HuH-7 (cell line): ENCODE measurements at places on chromosomes 13 and 19.

DNA sequence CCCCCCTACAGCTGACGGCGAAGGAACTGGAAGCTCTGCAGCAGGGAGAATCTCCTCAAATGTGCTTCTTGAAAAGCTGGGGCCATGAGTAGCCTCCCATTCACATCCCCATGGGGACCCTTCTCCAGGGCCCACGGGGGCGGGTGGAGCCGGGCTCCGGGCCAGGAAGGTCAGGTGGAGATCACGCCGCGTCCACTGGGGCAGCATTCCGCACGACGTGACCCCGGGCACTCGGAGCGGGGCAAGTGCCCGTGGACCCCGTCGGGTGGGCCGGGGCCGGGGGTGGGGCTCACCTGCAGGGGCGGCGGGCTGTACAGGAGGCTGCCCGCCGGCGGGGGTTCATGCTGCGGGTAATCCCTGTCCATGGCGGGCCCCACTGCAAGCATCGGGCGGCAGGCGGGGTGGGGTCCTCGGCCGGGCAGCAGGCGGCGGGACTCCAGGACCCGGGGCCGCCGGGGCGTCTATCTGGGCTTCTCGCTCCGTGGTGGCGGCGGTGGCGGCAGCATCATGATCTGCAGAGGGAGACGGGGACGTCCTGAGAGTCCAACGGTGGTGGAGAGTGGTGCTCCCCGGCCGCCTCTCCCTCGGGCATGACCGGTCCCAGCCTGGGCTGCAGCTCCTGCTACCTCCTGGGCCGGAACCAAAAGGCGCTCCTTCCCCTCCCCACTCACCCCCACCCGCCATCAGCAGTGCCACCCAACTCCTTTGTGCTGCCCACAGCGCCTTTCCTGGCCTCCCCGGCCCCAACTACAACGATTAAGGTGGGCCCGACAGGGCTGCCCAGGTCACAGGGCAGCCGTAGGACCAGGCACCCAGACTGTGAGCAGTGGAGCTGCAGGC is 20.0 kb downstream of the SBNO2 start:
- no peak for DNase-seq

DNA sequence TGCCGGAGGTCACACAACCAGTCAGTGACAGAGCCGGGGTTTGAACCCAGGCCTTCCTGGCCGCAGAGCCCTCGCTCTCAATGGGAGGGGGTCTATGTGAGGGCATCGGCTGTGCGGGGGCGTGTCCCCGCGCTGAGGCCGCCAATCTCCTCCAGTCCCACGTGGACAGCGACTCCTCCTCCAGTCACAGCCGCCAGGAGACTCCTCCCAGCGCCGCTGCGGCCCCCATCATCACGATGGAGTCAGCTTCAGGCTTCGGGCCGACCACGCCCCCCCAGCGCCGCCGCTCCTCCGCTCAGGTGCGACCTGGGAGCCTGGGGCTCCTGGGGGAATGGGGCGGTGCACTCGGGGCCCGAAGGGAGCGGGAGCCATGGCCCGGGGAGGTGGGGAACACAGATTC is 6.0 kb downstream of the SPRED3 start:
- DNase-seq: no peak

GRCh38 chr13:109817591-109818535 is 31.5 kb upstream of the IRS2 start:
- DNase-seq: no peak

DNA sequence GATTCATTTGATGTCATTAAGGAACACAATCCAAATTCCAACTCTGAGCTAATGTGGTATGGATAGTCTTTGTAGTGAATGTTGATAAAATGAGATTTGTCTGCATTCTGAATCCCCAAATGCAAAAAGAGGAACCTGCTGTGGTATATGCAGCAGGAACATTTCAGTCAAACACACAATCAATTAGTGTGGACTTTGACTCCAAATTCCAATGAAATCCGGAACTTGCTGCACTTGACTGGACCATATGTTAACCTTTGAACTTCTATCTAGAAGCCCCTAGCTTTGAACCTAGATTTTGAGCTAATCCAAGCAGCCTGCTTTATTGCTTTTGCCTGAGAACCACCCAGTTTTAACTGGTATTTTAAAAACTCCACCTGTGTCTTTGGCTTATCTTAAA is 341.3 kb downstream of the SPRY2 start:
- DNase-seq: no peak

GRCh38 chr13:22278336-22278929 is 607.6 kb downstream of the FGF9 start:
- peak; percentile 8 for DNase-seq

DNA sequence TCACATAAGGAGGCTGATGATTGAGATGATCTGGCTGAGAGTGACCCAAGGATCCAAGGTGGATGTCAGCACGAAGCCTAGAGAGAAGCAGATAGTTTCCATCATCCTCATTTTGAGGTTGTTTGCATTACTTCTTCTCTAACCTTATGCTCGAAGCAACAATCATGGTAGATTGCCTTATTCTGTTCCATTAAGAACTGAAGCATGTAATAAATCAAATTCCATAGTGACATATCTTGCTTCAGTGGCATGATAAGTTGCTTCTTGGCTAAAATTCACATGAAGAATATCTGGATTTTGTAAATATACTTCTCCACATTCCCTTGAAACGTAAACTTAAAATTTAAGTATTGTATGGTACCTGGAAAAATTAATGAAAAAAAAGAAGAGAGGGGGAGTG is 377.8 kb upstream of the DACH1 start:
- no peak for DNase-seq

- no peak for DNase-seq
These were observed 64.6 kb upstream of the SOX21 start for GRCh38 chr13:94776956-94777355.

- DNase-seq: peak; percentile 99
These were observed 3.7 kb downstream of the KCNC3 start for GRCh38 chr19:50325310-50326100.

DNA sequence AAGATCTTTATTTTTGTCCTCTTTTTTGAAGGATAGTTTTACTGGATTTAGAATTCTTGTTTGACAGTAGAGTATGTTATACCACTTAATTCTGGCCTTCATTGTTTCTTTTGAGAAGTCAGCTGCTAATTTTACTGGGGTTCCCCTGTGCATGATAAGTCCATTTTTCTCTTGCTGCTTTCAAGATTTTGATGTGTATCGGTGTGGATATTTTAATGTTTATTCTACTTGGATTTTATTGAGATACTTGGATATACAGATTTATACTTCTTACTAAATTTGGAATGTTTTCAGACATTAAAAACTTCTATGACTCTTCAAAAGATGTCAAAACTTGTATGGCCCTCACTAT is 86.9 kb downstream of the URI1 start:
- no peak for DNase-seq

DNA sequence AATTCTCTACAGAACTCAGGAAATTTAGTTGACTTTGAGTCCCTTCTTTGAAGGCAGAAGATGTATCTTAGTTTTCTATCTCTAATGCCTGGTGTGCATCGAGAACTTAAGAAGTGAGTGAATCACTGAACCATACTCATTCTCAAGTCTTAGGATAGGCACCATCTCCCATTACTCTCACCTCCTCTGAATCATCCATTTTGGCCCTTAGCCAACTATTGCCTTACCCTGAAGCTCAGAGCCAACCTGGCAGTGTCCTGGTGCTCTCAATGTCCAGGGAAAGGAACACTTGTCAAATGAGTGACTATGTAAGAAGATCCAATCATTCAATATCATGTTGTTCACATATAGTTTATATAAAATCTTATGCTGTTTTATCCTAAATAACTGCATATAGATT is 146.6 kb downstream of the RGCC start:
- no peak for DNase-seq

- no peak for DNase-seq
These were observed 18.8 kb downstream of the KL start for GRCh38 chr13:33034882-33035520.

GRCh38 chr19:42568006-42568405 is 26.7 kb downstream of the CEACAM8 start:
- DNase-seq: no peak

- peak; percentile 96 for DNase-seq
These were observed 319 bp upstream of the DBP start for GRCh38 chr19:48637449-48637947.

DNA sequence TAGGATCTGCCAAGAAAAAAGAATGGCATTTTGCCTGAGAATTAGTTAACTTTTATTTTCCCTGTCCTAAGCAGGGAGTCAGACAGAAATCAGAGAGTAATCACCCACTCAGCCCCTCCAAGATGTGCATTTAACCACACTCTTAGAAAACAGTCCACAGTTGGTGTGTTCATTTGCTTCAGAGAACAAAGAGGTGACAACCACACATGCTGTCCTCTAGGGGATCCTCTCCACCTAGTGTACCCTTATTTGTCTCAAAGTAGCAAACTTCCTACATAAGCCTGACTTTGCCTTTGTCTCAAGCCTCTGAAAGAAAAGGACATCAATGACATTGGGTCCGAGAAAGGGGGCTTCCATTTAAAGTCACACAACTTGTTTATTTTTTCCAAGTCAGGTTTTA is 107.0 kb upstream of the RFC3 start:
- DNase-seq: no peak

DNA sequence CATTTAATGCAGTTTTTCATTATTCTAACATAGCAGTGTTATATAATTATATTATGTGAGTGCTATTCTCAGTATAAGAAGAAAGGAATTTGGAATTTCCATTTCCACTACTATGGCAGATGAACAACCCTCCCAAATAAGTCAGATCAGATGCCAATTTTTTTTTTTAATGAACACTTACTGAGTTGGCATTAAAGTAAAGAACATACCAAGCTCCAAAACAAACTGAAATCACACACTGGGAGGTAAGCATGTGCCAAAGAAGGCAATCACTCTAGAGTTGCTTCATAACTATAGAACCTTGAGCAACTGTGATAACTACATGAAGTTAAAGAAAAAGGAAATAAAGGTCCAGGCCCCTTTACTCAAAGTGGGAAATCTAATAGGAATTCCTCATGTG is 90.3 kb downstream of the RNF17 start:
- DNase-seq: no peak

- DNase-seq: no peak
These were observed 387.3 kb downstream of the PCDH17 start for GRCh38 chr13:58018865-58019264.

GRCh38 chr13:83327091-83327490 is 555.2 kb downstream of the SLITRK1 start:
- DNase-seq: no peak

- peak; percentile 80 for DNase-seq
These were observed 10.2 kb downstream of the ANGPTL4 start for GRCh38 chr19:8373867-8374813.
